GM10248 (cell line): ENCODE measurements at places on chromosomes 11 and 22.
A peak's percentile ranks its signal among the peaks of the same experiment; 100 is the strongest.

- no peak for DNase-seq
These were observed 1.1 kb downstream of the TAF1D start for GRCh38 chr11:93740031-93740729.

- DNase-seq = peak; percentile 33
These were observed 122.1 kb downstream of the TRIM44 start for GRCh38 chr11:35784699-35785098.

GRCh38 chr22:45717789-45718188 is 46.2 kb downstream of the ATXN10 start:
- DNase-seq = no peak

- no peak for DNase-seq
These were observed 1259.6 kb upstream of the TENM4 start for GRCh38 chr11:80700386-80700785.
